ENCODE measurements at places on chromosomes 5 and 9. TPM values are rescaled to one million over a fixed set of nuclear protein-coding genes. Genes with fewer than 3 reads are reported as not detected.

The CHSY3 gene
- total RNA-seq = 3.6 TPM

The IL5 gene
- total RNA-seq = not detected

The SLC6A19 gene
- total RNA-seq = not detected

GRCh38 chr9:18675973-18676372 lies 202.0 kb downstream of the ADAMTSL1 start:
- DNase-seq = no peak

DNA sequence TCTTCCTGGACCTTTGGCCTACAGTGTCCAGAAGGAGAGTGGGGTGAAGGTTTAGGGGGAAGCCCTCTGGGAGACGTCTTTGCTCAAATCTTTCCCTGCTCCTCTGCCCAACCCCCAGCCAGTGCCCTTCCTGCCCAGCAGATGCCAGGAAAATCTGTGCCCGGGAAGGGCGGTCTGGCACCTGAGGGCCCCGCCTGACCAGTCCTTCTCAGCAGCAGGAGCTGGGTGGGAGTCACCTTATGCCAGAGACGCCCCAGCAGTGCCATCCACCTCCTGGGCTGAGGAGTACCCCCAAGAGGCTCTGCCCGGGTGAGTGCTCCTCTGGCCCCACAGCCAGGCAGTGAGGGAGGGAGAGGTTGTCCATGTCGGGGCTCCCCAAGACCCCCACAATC lies 14.9 kb upstream of the CERCAM start:
- DNase-seq = no peak

- no peak for DNase-seq
Measured at GRCh38 chr9:13770956-13771355, 491.5 kb upstream of the MPDZ start.

DNA sequence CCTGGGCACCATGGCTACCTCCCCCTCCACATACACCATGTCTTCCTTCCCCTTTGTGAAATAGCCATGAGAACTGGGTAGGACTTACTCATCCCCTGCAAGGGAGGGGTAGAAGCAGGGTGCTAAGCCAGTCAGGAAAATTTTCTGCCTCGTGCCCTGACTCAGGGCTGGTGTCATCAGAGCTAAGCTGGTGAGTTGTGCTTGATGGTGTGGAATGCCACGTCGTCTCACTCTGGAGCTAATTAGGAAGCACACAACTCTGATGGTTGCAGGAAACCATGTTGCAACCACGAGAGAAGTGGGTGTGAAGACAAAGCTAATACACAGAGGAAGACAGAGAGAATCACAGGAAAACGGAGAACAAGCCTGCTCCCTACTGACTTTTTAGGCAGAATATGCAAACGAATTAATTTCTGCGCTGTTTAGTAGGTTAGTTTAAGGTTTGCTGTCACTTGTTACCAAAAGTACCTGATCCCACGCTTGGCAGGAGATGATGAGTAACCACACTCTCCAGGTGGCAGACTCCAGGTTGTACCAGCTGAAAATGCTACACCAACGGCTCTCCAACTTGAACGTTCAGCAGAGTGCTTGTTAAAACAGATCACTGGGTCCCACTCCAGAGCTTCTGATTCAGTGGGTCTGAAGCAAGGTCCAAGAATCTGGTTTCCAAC lies 54.5 kb downstream of the STK10 start:
- no peak for DNase-seq

DNA sequence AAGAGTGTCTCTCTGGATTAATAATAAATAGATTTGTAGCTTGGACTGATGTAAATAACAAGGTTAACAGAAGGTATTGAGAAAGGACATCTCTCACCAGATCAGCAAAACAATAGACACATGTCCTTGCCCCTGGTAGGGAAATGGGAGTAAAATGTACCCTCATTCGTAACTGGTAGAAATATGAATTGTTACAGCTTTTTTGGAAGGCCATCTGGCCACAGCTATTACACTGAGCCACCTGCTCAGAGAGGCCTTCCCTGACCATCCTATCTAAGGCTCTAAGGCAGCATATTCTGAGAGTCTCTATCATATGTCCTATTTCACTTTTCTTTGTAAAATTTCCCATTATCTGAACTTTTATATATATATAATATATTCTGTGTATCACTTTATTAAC lies 129.1 kb upstream of the MAP1B start:
- DNase-seq = no peak

The LCN12 gene
- 15.9 TPM for total RNA-seq

The PCDHB10 gene
- 11.7 TPM for total RNA-seq

- no peak for DNase-seq
Measured at GRCh38 chr5:34608859-34609648, 47.1 kb upstream of the RAI14 start.

- DNase-seq = no peak
Measured at GRCh38 chr5:124537107-124537506, 209.3 kb downstream of the ZNF608 start.

- no peak for DNase-seq
Measured at GRCh38 chr5:77224672-77225355, 14.3 kb downstream of the PDE8B start.

- no peak for DNase-seq
Measured at GRCh38 chr5:133582971-133583370, 29.4 kb downstream of the FSTL4 start.

GRCh38 chr5:165143741-165144140 lies 1638.3 kb downstream of the MAT2B start:
- no peak for DNase-seq

The TIFAB gene
- not detected for total RNA-seq

DNA sequence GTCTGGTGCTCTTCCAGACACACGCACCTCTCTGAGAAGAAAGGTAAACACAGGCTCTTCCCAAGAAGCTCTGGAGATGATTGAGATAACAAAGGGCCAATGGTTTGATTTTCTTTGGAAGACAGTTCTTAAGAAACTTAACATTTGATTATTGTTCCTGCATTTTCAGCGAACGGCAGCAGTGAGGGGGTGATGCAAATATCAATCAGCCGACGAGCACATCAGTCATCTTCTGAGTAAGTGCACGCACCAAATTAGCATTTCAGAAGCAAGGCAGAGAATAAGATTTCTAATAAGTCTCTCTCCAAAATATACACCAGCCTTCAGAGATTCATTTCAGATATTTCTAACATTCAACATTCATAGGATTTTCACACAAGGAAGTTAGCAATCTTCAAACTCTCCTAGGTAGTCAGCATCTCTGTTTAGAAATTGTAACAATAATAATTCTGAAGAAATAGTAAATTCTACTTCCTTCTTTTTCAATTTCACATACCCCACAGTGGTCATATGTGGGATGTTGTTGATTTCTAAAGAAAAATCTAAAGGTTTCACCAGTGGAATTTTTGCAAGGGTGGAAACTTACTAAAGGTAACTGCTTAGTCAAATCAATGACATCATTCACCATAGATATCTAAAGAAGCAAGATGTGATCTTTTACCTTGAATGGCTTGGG lies 250.3 kb downstream of the SEC61B start:
- DNase-seq = no peak

- no peak for DNase-seq
Measured at GRCh38 chr9:111029260-111029659, 9.0 kb downstream of the LPAR1 start.

The GABRA6 gene
- not detected for total RNA-seq

GRCh38 chr5:68657055-68657961 lies 436.5 kb upstream of the SLC30A5 start:
- no peak for DNase-seq

GRCh38 chr9:105912863-105913516 lies 218.6 kb downstream of the TMEM38B start:
- no peak for DNase-seq

DNA sequence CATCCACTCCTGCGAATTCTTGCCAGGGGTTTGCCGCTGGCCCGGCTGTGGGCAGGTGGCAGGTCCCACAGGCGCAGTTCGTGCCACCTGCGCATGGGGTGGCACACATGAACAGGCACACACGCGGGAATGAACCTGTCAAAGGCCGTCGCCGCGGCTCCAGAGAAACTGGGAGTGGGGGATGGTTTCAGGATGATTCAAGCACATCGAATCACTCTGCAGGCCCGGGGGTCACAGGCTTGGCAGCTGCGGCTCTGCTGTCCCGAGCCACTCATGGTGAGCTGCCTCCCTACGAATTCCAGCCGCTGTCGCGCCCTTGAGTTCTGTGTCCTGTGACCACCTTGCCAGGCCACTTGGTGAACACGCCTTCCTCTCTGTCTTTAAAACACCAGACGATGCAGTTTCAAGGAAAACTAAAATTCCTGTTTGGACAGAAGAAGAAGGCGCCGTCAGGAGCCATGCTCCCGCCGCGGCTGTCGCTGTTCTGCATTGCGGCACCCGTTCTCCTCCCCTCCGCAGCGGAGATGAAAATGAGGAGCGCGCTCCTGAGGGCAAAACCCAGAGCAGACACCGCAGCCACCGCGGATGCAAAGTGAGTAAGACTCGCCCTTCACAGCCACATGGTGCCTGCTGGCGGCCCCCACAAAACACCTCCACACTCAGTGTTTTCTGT lies 15.4 kb upstream of the EXOC3 start:
- DNase-seq = peak; percentile 32

The TMEM174 gene
- not detected for total RNA-seq

- peak; percentile 19 for DNase-seq
Measured at GRCh38 chr9:134891053-134891452, 10.4 kb downstream of the FCN2 start.

DNA sequence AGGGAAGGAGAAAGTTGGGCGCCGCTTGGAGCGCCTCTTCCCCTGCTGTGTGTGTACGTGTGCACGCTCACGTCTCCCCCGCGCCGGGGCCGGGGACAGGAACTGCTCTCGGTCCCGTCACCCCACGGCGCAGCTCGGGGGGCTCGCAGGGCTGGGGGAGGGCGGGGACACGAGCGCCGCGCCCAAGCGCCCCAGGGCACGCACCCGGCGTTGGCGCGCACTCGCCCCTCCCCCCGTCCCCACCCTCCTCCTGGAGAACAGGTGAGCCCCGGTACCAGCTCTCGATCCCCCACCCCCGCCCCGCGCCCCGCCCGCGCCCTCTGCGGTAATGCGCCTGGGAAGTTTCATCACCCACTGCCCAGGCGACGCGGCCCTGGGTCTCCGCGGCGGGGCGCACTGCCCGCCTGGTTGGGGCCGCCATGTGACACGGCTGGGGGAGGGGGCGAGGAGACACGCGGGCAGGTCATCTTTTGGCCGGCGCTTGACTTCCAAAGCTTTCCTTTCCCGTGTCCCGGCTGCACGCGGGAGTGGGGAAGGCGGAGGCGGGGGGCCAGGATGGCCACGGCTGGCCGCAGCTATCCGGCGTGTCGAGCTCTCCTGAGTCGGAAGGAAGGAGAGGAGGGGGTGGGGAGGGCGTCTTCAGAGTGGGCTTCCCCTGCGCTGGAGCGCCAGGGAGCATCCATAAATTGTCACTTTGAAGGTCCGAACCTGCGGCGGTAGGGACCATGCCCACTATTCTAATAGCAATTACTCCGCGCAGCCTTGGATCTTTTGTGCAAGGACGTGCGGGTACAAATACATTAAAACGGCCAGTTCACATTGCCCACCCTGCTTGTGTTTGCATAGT lies 1.5 kb upstream of the STC2 start:
- DNase-seq = peak; percentile 55

DNA sequence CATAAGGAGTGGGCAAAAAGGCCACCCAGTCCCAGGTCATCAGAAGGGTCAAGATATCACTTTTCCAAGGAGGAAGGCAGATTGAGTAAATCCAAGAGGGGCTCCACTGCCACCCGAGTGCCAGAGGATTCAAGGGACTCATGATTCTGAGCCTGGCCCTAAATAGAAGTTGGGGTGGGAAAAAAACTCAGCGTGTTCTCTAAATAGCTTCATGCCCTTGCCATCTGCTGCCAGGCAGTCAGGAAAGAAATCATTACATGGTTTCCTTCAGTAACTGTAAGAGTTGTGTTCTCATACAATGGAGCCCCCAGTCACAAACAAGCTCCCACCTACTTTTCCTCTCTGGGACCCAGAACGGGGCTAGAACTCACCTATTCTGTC lies 37.2 kb downstream of the SAR1B start:
- DNase-seq = no peak

The CFAP157 gene
- 0.41 TPM for total RNA-seq

GRCh38 chr9:20220286-20220685 lies 402.0 kb downstream of the MLLT3 start:
- no peak for DNase-seq

The KIF12 gene
- total RNA-seq = 5.2 TPM

DNA sequence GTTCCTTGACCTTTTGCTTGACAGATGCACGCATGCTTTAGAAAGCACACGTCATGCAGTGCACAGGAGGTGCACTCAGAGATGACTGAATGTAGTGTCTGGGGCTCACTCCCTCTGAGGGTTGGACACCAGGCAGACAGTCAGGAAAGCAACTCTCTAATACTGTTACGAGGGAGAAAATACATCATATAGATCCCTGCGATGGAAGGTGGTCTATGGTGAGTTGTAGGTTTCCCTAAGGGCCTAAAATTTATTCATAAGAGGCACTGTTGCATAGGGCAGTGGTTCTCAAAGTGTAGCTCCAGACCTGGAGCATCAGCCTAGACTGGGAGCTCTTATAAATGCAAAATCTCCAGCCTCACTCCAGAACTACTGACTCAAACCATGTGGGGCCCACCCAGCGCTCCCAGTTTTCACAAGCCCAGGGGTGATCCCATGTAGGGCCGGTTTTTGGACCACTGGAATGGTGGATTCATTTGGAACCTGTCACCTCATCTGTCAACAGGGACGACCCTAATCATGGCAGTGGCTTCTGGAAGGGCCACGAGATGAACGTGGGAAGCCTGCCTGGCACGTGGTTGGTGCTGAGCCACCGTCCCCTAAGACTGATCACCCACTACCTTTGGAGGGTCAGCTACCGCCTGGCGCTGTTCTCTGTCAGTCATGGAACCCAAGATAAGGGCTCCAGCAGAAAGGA lies 16.8 kb upstream of the PHF19 start:
- no peak for DNase-seq

The IL13 gene
- 0.50 TPM for total RNA-seq

The GFM2 gene
- total RNA-seq = 34.3 TPM

DNA sequence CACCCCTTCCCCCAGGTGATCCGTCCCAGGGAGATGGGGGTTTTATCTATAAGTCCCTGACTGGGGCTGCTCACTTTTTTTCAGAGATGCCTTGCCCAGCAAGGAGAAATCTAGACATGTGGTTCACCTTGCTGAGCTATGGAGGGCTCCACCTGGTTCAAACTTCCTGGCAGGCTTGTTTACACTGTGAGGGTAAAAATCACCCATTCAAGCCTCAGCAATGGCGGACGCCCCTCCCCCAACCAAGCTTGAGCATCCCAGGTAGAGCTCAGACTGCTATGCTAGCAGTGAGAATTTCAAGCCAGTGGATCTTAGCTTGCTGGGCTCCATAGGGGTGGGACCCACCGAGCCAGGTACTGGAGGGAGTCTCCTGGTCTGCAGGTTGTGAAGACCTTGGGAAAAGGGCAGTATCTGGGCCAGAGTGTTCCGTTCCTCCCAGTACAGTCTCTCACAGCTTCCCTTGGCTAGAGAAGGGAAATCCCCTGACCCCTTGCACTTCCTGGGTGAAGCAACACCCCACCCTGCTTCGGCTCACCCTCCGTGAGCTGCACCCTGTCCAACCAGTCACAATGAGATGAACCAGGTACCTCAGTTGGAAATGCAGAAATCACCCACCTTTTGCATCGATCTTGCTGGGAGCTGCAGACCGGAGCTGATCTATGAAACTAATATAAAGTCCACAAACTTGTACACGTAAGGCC lies 231.7 kb downstream of the CTNND2 start:
- no peak for DNase-seq

The SPINK13 gene
- not detected for total RNA-seq

Data from mesothelial cell of epicardium (in vitro differentiated cells).